ENCODE measurements at places on chromosomes 3 and 15. TPM values are rescaled to one million over a fixed set of nuclear protein-coding genes. Genes with fewer than 3 reads are reported as not detected.

DNA sequence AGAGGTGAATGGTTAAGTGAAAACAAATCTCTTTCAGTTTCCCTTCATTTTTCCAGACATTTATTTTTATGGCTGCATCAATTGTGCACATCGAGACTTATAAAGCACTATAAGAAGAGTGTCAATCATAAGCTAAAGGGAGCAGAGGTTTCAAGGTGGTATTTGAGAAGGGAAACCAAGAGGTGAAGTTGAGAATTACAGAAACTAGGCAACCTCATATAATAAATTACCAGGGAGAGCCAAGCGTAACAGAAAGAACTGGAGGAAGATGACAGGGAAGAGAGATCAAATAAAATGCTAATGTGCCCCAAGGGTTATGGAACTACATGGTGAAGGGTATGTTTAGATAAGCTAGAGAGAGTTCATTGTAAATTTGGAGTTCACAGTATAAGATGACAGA, 6.3 kb upstream of the CCDC54 start:
- DNase-seq = no peak

Gene SPINK8
- total RNA-seq = not detected

GRCh38 chr15:31338879-31339557, 12.4 kb downstream of the KLF13 start:
- peak; percentile 80 for DNase-seq

GRCh38 chr15:54298396-54298795, 320.2 kb downstream of the UNC13C start:
- DNase-seq = no peak

Gene MUC4
- total RNA-seq = not detected
